ENCODE measurements at places on chromosomes 3 and 15.

- DNase-seq: no peak
These were observed 604.9 kb upstream of the AGTR1 start for GRCh38 chr3:148092624-148093347.

- no peak for DNase-seq
These were observed 151.2 kb upstream of the UBE2E1 start for GRCh38 chr3:23654571-23654970.

GRCh38 chr3:15892311-15893227 lies 94.8 kb upstream of the ANKRD28 start:
- DNase-seq: no peak

DNA sequence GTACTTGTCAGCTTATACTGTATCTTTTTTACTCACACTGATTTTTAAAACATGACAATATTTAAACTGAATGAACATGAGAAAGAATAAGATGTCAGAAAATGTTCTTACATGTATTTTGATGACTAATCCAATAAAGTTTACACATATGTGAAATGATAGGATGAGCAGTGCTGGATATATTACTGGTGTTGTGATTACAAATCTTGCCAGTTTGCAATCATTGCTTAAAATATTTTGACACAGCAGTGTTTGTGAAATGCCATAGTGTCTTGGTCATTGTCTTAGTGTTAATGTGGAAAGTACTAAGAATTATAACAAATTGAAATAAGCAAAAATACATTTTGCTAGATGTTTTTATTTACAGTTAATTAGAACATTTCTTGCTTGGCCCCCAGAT lies 118.7 kb upstream of the MLF1 start:
- DNase-seq: no peak

DNA sequence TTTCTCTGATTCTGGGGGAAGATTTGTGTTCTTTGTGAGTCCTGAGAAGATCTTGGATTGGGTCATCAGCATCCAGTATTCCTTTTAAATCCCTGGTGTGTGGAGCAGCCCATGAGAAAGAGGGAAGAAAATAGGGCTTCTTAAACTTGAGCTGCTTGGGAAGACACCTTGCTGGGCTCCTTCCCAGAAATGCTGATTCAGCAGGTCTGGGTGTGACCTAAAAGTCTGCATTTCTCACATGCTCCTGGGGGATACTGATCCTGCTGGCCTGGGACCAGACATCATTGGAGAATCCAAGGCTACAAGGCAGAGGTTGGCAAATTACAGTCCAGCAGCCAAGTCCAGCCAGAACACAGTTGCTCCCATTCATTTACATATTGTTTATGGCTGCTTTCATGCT lies 54.1 kb upstream of the CMTM7 start:
- no peak for DNase-seq

- DNase-seq: no peak
These were observed 627 bp upstream of the PLS1 start for GRCh38 chr3:142595581-142595950.

DNA sequence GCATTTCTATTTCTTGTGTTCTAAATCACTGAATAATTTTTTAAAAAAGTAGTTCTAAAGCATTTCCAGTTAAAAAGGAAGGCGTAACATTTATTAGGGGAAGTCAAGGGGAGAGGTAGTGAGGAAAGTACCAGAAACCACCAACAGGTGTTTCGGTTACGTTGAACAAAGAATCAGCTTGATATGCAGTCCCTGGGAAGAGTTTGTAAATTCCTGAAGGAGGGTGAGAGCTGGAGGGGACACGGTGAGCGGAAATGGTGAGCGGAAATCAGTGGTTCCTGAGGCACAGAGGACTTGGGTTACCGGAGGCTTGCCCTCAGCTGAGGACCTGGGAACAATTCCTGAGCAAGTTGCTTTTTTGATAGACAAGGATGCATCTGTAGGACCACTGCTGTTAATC lies 17.8 kb downstream of the MAP2K1 start:
- no peak for DNase-seq

DNA sequence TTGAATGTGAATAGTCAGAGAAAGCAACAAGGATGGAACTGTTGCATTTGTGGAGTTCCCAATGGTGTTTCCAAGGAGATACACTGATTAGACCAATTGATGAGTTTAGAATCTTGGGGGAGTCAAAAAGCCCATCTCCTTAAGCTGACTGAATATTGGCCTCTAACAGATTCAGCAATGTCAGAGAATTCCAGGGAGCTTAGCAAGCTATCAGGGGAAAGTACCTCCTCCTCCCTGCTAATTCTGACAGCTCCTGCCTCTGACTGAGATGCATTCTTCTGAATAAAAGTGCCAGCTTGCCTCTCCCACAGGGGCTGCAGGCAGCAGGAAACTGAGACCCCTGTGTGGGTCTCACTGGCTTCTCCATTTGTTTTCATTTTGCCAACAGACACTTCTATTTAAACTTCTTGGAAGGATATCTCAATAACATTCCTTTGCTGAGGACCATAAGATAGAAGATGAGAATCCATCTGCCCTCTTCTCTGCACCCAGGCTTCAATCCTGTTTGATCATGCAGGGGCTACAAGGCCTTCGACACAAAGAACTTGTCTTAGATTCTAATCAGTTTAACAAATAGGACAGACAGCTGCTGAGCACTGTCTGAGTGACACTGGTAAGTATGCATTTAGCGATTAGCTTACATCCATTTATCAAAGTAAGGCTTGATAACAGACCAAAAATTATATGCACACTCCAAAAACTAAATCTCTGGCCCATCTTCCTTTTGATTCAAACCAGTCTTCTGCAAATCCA lies 1080.8 kb downstream of the TUSC7 start:
- DNase-seq: no peak

GRCh38 chr15:64105113-64105704 lies 9.4 kb downstream of the SNX1 start:
- no peak for DNase-seq

- DNase-seq: no peak
These were observed 172.7 kb upstream of the TP63 start for GRCh38 chr3:189458528-189458927.

- DNase-seq: no peak
These were observed 20.7 kb downstream of the RASA2 start for GRCh38 chr3:141507392-141508066.

DNA sequence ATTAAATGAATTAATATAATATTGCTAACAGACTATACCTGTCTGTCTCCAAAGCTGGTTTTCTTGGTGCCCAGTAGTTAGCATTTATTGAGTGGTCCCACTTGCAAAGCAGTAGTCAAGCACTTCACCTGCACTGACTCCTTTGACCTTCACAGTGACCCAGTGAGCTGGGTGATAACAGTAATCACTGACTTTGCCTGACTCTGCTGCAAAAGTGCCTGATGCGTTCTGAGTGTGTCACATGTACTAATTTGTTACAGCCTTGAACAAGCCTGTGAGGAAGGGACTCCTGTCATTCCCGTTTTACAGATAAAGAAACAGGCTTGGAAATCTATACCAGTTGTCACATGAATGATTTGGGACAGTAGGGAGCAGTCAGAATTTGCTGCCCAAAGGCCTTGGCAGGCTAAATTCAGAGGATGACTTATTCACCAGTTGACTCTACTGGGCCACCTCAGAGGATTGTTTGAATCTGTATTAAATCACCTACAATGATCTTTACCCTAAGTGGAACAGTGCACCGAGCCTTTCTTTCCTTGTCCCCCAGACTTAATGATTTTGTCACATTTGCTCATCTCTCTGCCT lies 116.6 kb upstream of the PLXNA1 start:
- no peak for DNase-seq

DNA sequence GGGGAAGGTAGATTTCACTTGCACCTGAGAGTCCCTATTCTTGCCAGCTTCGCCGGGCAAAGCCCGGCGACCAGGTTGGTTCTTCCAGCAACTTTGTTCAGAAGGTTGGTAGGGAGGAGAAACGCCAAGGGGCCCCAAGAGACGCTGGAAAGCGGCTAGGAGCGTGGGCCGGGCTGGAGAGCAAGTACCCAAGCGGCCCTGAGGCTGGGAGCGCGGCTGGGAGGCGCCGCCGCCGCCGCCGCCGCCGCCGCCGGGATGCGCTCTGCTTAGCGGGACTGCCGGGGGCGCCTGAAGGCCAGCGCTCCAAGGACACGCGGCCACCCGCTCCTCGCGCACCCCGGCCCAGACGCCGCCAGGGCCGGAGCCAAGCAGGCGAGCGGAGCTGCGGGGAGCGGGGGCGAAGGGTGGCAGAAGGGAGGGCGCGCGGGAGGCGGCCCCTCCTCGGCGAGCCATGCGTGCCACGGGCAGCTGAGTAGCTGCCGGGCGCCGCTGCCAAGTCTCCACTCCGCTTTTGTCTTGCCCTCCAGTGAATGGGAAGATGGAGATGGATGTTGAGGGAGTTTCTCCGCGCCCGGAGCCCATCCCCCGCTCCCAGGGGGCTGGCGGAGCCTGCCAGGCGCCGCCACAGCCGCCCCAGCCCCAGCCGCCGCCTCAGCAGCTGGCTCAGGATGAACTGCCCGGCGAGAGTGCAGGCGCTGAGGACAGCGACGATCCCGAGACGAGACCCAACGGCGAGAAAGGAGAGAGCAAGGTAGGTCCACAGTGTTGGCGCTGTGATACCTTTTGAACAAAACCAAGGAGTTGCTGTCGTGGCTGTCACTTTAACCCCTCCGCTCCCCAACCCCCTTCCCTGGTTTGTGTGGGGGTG lies 227.4 kb upstream of the AZI2 start:
- peak; percentile 3 for DNase-seq

- DNase-seq: no peak
These were observed 46.9 kb upstream of the FGD5 start for GRCh38 chr3:14771593-14772497.

- DNase-seq: no peak
These were observed 59.7 kb downstream of the LRIG1 start for GRCh38 chr3:66441129-66441528.

- DNase-seq: no peak
These were observed 60.4 kb downstream of the ARIH1 start for GRCh38 chr15:72534523-72534922.

DNA sequence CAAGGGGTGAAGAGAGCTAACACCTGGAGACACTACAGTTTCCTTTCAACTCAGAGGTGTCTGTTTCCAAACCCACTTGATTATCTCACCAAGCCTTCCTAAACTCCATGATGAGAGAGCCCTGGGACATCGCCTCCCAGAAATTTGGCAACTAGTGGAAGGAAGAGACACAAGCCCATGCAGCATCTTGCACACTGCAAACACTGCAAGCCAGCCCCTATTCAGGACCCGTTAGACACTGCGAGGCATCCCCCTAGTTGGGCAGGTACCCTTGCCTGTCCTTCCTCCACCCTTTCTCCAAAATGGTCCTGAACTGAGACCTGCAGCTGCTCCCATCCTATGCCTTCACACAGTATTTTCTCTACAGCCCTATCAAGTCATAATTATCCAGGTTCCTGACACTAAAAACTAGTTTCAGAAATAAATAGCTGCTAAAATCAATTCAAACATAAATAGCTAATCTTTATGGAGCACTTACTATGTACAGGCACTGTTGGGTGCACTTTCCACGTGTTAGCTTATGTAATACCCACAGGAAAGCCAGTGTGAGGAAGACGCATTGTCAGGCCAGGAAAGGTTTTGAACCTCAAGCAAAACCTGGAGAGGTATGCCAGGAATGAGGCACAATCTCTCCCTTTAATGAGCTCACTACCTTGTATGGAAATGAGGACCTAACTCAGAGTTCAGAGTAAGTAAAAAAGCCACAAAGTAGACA lies 2.8 kb downstream of the MAGI1 start:
- DNase-seq: no peak

DNA sequence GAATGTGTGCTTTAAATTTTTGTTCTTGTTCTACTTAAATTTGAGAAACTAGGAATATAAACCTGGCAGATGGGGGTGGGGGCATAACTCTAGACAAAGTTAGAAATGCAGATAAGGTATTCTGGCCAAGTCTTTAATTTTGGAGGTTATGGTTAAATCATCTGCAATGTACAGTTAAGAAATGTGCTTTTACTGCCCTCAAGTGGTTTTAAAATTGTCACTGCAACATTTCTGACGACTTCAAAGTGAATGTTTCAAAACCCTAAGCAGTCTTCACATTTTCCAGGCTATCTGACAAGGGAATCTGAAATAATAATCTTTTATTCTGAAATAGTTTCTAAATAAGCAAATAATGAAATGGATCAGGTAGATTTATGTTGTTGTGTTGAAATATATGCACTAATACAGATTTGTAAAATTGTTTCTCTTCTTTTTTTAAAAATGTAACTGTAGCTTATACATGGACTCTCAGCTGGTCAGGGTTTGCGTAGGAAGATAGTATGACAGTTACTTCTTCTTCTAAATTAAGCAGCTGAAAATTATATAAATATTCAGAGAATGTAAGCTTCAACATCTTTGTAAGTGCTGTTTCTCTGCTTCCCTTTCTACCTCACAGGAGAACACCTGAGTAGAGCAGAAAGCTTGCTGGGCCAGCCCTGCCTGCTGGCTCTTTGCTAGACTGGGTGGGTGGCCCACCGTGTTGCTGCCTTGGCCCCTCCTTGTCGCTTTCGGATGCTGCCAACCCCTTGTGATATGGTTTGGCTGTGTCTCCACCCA lies 45.0 kb downstream of the SUCNR1 start:
- no peak for DNase-seq

DNA sequence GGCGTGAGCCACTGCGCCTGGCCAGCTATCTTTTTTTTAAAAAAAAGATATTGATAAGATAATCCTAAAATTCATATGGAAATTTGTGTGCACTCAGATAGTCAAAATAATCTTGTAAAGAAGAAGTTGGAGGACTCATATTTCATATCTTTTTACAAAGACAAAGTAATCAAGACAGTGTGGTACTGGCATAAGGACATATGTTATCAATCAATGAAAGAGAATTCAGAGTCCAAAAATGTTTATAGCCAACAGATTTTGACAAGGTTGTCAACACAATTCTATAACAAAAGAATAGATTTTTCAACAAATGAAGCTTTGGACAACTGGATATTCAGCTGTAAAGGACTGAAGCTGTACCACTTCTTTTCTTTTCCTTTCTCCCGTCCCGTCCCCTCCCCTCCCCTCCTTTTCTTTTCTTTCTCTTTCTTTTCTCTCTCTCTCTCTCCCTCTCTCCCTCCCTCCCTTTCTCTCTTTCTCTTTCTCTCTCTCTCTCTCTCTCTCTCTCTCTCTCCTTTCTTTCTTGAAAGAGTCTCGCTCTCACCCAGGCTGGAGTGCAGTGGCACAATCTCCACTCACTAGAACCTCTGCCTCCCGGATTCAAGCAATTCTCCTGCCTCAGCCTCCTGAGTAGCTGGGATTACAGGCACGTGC lies 126.8 kb downstream of the GSK3B start:
- no peak for DNase-seq
